Stimulated activated CD8-positive, alpha-beta memory T cell treated with anti-CD3 and anti-CD28 coated beads, Interleukin-15, amount 100 ng/mL, for 24 hours (primary cell): ENCODE measurements at places on chromosomes 13 and 19.

DNA sequence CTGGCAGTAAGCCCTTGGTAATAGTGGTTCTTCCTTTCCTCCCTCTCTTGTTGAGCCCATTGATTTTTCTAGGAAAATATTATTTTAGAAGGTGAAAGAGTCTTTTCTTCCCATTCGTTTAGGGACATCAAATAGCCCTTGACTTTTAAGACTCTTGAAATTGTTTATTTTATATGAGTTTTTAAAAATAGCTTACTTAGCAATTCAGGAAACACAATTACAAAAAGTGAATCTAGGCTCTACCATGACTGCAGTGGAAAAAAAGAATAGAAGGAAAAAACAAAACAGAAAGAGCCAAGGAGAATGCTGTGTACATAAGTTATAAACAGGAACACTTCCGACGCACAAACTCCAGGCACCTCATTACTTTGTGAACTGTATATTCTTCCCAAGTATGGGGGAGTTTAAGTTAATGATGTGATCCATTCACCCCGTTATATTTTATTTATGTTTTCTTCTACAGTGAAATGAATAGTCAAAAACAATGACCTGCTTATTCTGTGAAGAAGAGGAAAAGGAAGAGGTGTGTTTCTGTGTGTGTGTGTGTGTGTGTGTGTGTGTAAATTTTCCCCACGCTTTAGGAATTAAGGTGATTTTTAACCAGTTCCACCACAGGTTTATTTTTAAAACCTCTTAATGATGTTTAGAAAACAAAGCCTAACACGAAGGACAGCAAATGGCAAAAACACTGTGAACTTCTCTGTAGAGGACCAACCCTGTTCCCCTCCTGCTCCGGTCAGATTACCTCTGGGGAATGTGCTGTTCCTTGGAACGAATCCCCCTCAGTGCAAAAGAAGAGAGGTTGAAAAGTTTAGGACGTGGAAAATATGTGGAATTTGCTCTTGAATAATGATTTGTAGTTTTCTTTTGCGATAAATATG is 266.3 kb downstream of the KLF5 start:
- DNase-seq: no peak

DNA sequence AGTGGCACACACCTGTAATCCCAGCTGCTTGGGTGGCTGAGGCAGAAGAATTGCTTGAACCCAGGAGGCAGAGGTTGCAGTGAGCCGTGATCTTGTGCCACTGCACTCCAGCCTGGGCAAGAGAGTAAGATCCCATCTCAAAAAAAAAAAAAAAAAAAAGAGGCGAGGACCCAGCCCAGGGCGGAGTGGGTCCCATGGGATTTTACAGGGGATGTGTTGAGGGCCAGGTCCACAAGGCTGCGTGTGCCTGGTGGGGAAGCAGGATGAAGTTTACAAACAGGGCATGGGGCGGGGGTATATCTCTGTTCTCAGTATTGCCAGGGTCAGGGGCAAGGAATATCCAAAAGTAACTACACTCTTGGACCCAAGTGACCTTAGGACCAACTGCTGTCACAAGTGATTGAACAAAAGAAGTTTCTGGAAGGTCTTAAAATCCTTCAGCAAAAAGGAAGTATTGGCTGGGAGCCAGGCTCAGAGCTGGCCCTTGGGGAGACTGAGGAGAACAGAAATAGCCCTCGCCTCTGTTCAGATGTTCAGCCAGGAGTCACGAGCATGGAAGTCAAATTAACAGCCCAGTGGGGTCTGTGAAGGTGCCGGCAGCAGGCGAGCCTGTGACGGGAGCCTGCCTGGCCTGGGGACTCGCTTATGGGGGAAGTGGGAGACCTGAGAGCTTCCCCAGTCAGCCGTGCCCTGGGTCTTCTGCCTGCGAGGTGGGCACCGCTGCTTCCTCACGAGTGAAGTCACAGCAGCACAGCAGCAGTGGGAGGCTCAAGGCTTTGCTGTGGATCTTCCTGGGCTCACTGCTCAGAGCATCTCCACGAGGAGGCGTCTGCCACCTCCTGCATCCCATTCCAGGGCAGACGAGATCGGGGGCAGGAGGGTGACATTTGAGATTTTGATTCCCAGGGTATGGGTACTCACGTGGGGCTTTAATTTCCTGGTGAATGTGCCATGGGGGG is 6.4 kb downstream of the MYO9B start:
- DNase-seq: no peak

GRCh38 chr19:50167314-50167721 is 4.2 kb upstream of the IZUMO2 start:
- no peak for DNase-seq

DNA sequence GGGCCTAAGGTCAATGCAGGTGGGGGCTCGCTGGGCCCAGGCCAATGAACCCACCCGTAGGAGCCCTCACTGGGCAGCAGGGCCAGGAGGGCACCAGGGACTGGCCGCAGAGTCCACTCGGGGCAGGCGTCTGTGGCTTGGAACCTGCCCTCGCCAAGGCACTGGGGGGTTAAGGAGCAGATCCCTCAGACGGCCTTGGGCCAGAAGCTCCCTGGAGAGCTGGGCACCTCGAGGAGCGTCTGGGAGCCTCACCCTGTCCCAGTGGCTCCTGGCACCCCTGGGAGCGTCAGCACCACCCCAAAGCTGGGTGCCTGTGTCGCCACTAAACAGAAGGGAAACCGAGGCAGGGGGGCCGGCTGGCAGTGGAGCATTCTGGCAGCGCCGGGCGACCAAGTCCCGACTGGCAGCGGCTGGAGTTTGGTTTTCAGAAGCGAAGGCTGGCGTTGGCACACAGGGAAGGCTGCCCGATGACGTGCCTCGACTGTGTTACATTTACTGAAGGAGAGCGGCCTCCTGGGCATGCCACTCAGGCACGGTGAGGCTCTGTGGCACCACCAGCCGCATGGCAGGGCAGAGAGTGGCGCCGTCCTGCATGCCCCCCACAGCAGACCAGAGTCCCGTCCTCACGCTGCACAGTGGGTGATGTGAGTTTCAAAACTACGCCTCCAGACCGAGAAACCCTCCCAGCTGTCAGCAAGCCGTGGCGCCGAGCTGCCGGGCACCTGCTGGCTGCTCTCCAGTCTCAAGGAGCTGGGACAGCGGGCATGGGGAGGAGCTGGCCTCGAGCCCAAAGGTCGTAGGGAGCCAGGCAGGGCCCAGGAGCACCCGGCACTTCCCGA is 9.2 kb upstream of the MEX3D start:
- no peak for DNase-seq

DNA sequence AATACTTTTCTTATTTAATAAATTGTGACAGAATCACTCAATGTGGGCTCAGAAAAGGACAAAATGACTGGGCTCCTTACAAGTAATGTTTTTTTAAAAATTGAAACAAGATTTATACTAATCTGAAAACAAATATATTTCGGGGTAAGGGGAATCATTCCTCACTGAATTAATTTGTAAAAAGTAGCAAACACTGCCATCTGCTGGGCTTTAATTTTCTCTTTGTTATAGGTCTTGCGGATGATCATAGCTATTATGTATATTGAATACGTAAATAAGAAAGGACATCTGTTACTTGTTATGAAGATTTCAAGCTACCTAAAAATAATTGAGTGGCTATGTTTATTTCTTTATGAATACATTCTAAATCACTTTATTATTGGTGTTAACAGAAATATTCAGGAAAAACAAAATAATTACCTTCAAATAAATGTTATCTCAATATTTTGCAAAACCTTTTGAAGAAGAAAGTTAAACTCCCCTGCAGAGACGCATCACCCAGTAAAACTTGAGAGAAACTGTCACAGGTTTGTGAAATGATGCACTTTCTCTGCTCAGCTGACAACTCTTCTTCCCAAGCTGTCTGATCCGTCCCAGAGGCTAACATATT is 17.8 kb upstream of the ENOX1 start:
- DNase-seq: no peak

- no peak for DNase-seq
These were observed 63.9 kb downstream of the CEBPG start for GRCh38 chr19:33437393-33437820.

- no peak for DNase-seq
These were observed 884.3 kb upstream of the PCDH20 start for GRCh38 chr13:62299988-62300387.

GRCh38 chr19:3115916-3116602 is 19.8 kb upstream of the GNA15 start:
- no peak for DNase-seq
